ENCODE measurements at places on chromosomes 2 and 18.

- DNase-seq = no peak
Measured at GRCh38 chr2:240383871-240384700, 51.4 kb upstream of the GPC1 start.

DNA sequence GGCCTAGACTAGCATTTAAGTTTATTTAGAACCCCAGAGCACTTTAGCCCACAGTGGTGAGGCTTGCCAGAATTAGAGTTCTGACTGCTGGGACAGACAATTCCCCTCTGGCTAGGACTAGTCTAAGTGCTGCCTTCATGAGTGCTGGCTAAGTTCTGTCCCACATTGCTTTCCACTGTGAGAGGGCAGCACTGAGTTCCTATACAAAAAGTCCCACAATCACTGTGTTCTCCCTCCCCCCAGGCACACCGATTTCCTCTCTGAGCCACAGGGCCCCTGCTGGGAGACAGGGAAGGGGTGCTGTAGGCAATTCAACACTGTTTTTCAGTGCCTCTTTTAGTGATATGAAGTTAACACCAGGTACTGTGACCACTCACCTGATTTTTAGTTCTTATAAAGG is 310.9 kb downstream of the DLGAP1 start:
- DNase-seq = no peak

GRCh38 chr2:5914811-5915611 is 222.8 kb downstream of the SOX11 start:
- DNase-seq = no peak

- DNase-seq = no peak
Measured at GRCh38 chr2:187943772-187944369, 347.8 kb upstream of the GULP1 start.

- no peak for DNase-seq
Measured at GRCh38 chr2:205103699-205104098, 558.4 kb downstream of the PARD3B start.

- DNase-seq = no peak
Measured at GRCh38 chr2:230097424-230097823, 28.7 kb upstream of the SLC16A14 start.

- no peak for DNase-seq
Measured at GRCh38 chr2:15811367-15811766, 129.0 kb upstream of the MYCN start.

DNA sequence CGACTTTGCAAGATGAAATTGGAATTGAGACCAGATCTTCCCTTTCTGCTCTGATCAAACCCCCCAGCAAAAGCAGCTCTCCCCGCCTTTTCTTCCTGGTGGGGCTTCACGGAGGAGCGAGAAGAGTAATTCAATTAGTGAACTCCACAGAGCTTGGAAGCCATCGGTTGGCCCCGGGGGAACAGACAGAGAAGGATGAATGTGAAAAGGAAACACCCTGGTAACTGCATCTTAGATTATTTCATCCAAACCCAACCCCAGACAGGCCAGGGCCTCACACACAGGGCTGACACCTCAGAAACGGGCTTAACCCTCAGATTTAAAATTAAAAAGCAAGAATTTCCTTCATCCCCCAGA is 18.3 kb downstream of the SMAD7 start:
- DNase-seq = no peak

DNA sequence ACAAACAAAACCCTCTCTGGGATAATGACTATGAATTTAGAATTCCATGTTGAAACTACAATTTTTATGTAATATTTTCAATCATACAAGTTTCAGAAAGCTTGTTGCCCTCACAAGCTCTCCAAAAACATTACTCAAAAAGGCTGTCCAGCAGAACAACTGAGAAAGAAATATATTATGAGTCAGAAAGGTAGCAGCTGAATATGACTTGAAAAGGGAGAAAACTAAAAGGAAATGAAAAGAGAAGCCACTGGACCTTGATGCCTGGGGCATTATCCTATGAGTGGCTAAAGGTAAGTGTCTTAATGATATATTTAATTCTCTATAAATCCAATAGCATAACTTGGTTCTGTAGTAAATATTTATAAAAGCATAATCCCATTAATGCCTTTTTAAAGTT is 61.8 kb downstream of the NXPH2 start:
- DNase-seq = no peak

DNA sequence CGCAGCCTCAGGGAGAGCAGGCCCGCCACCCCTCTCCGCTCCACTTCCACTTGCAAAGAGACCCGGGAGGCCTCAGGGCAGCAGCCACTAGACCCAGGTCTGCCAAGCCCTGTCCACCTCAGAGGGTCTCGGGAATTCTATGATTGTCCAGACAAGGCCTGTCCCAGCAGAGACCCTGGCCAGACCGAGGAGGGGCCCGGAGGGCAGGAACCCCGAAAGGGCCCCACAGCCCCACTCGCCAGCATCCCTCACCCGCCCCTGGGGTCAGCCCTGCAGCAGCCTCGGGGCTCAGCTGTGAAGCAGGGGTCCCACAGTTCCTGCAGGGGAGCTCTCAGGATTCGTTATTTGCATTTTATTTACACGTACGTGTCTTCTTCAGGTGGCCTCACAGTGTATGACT is 269.5 kb downstream of the EIPR1 start:
- no peak for DNase-seq

- DNase-seq = no peak
Measured at GRCh38 chr2:162245781-162246180, 2.5 kb upstream of the FAP start.

- DNase-seq = no peak
Measured at GRCh38 chr2:196767101-196767500, 32.4 kb downstream of the GTF3C3 start.

DNA sequence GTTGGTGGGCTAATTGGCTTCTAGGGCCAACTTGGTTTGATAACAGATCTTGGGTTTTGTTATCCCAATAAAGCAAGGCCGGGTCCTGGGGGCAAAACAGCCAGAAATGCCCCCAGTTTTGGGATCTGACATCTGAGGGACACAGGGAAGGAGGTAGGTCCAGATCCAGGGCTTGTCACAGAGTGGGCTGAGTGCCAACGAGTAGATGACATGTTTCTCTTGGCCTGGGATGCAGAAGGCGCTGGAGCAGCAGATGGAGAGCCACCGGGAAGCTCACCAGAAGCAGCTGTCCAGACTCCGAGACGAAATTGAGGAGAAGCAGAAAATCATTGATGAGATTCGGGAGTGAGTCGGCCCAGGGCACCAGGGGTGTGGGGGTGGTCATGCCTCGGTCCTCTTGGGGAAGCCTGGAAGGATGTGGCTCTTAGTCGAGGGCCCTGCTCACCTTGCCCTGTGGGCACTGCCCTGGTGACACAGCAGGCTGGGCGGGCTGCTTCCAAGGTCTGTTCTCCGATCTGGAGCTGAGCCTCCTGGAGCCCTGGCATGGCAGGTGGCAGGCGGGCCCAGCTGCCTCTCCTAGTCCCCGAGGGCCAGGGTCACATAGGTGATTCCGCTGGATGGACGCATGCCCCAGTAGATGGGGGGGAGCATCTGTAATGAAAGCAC is 40.2 kb upstream of the LYPD6B start:
- no peak for DNase-seq

- no peak for DNase-seq
Measured at GRCh38 chr2:23639406-23639982, 254.5 kb downstream of the KLHL29 start.

DNA sequence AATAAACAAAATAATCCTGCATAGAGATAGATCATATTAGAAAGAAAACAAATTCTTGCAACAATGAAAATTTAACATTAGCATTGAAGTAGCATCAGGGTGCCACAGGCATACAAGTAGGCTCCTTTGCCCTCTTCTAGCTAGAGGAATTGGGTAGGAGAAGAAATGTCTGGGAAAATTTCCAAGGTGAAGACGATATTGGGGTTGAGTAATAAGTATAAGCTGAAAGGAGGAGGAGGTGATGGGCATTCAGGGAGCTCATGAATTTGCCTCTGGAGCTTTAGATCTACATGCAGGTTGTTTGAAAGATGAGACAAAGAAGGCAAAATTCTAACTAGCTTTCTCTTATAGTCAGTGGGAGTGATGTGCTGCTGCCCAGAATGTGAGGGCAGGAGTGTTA is 504.9 kb downstream of the CCDC85A start:
- no peak for DNase-seq

GRCh38 chr2:105925390-105925789 is 180.7 kb downstream of the NCK2 start:
- DNase-seq = no peak

GRCh38 chr2:44730593-44730992 is 210.9 kb upstream of the SIX3 start:
- DNase-seq = no peak

GRCh38 chr2:45643095-45643494 is 8.4 kb upstream of the PRKCE start:
- no peak for DNase-seq

DNA sequence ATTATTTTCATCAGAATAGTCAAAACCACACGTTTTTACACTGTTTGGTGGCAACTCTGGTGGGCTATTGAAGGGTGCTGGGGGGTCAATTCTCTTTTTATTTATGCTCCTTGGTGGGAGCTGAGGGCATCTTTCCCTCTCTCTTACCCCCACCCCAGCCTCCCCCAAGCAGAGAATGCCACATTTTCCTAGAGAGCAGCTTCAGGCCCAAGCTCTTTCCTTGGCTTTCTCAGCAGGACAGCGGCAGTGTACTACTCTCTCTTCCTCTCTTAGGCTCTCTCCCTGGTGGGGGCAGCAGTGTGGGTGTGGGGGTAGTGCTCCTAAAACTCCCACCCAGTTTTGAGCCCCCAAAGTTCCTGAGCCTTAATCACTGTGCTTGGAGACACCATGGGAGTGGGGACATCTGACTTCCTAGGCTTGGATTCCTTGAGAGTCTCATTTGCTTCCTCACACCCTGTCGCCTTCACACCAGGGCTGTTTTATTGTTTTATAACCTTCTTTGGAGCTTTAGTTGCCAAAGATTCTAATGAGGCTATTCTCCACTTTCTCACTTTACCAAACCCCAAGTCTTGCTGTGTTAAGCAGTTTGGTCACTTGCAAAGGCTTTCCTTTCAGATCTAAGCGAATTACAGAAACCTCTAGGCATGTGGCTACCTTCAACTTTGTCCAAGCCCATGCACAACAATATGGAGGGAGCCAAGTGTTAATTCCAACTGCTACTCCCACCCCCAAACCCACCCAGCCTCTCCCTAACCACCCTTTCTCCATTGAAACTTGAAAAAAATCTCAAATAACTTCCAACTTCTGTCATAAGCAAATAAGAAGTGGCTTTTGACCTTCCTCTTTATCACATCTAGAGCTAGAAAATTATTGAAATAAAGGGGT is 6.0 kb upstream of the HOXD4 start:
- no peak for DNase-seq

GRCh38 chr18:55088000-55088401 is 128.7 kb upstream of the CCDC68 start:
- DNase-seq = no peak

GRCh38 chr2:112491946-112492345 is 10.0 kb downstream of the TTL start:
- DNase-seq = no peak

DNA sequence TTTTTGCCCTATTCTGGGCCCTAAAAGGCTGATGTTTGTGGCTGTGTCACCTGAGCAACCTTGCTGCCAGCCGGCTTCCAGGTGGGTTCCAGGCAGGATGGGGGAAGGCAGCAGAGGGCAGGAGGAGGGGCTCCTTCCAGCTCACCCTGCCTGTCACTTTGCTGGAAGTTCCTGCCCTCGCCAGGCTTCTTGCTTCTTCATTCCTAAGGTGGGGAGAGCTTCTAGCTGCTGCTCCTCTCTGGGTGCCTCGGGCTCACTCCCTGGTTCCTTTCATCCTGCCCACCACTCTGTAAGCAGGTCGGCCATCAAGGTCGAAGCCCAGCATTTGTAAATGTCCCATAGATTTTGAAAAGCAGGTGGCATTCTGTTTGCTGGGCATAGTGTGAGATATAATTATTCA is 249.4 kb upstream of the HS6ST1 start:
- no peak for DNase-seq

- no peak for DNase-seq
Measured at GRCh38 chr2:100537918-100538317, 24.9 kb upstream of the PDCL3 start.

GRCh38 chr2:12173271-12173942 is 427.0 kb downstream of the LPIN1 start:
- DNase-seq = no peak

DNA sequence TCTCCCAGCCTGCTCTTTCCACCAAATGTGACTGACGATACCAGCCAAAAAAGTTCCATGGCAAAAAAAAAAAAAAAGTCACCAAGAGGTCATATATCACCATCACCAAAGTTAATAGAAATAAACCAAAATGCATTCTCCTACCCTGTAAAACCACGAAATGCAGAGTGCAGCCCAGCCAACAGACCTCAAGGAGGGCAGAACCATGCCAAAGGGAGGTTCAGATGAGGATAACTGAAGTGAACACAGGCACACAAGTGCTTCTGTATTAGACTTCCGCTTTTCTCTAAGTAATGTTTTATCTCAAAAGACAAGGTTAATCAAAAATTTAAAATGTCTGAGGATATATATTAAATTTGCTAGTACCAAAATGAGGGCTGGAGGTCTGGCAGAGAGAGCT is 5.5 kb downstream of the SERPINE2 start:
- no peak for DNase-seq
